HuH-7.5 (cell line): ENCODE measurements at places on chromosomes 7 and 10.
A peak's percentile ranks its signal among the peaks of the same experiment; 100 is the strongest.

GRCh38 chr7:95772771-95773581, 622 bp downstream of the DYNC1I1 start:
- peak; percentile 20 for DNase-seq

DNA sequence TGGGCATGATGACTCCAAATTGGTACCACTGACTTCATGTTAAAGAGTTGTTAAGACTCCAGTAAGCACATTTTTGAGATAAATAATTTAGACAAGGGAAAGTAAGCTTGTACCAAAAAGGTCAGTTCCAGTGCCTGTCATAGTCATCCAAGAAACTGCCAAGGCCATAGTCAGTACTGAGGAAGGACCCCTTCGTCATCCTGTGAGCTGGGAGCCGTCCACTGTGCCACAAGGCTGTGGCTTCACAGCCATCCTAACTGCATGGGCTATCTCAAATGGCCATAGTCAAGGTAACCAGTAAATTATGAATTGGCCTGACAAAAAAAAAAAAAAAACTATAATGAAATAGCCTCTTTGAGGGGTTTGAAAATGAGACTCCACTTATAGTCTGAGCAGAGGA, 207.2 kb downstream of the C7orf25 start:
- no peak for DNase-seq

DNA sequence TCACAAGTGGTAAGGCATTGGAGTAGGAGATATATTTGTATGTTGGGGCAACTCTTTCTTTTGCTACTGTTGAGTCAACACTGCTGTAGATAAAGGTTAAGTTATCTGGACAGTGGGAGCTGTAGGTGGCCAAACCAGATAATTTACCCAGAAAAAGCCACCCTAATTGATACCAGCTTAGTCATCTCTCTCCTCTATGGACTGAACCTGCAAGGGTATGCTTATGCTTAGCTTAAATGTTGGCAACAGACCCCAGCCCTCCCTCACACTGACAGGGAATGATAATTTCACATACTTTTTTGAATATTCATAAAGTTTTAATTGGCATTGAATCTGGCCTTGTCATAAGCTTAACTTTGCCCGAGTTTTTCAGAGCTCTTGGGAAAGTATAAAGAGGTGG, 66.3 kb downstream of the CREB5 start:
- no peak for DNase-seq

DNA sequence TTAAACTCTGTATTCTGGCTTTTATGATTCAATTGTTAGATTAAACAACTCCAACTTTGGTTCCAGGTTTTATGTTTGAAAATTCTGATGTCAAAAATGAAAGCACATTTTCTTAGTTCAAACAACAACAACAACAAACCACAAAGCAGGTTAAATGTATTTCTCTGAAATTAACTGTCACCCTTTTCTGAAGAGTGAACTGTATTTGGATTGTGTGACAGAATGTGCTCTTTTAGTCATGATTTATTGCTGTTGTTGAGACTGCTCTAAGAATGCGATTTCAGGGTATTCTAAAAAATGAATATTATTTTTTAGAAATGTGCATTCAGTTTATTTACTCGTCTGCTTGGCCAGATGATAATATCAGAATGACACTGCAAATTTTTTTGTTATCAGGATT, 144.1 kb downstream of the GNAI1 start:
- DNase-seq: no peak

- no peak for DNase-seq
These were observed 34.2 kb downstream of the PARD3 start for GRCh38 chr10:34780818-34781380.

- DNase-seq: no peak
These were observed 124.1 kb downstream of the PTPN20 start for GRCh38 chr10:47035171-47035818.

GRCh38 chr10:86825366-86825765, 68.9 kb downstream of the BMPR1A start:
- no peak for DNase-seq

DNA sequence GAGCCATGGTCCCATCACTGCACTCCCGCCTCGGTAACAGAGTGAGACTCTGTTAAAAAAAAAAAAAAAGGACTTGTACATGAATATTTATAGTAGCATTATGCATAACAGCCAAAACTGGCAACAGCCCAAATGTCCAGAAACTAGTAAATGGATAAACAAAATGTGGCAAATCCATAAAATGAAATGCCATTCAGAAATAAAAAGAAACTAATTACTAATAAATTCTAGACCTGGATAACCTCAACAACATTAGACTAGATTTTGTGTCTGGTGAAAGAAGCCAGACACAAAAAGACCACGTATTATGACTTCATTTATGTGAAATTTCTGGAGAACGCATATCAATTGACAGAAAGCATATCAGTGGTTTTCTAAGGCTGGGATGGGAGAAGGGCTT, 74.5 kb downstream of the HPSE2 start:
- DNase-seq: no peak

DNA sequence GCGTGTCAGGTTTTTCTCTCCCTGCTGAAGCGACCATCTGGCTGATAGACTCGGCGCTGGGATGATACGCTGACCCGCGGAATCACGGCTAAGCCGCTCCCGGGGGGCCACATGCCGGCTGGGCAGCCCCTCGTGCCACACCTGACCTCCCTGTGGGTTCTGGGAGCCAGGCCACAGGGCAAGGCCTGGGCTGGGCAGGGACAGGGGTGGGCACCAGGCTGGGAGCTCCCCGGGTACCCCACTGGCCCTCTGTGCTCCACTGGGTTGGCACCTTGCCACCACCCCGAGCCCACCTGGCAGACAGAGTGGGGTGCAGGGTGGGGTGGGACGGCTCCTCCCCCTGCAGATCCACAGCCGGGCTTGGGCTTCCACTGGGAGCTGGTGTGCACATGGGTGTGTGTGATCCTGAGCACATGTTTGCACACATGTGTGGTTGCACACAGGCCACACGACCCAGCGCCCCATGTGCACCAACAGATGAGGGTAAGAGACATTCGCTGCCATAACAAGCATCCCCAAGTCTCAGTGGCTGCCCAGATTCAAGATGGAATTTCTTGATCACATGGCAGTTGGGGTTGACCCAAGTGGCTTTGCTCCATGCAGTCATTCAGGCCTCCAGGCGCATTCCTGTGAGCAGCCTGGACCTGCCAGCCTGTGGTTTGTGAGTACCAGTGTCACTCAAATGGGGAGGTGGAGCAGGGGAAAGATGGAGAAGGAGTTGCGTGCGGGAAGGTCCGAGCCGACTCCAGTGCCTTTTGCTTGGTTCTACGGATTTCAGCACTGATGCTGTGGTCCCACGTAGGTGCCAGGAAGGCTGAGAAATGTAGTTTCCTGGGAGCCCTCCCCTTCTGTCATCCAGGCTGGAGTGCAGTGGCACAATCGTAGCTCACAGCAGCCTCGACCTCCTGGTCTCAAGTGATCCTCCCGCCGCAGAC, 79.7 kb downstream of the UNCX start:
- DNase-seq: no peak

DNA sequence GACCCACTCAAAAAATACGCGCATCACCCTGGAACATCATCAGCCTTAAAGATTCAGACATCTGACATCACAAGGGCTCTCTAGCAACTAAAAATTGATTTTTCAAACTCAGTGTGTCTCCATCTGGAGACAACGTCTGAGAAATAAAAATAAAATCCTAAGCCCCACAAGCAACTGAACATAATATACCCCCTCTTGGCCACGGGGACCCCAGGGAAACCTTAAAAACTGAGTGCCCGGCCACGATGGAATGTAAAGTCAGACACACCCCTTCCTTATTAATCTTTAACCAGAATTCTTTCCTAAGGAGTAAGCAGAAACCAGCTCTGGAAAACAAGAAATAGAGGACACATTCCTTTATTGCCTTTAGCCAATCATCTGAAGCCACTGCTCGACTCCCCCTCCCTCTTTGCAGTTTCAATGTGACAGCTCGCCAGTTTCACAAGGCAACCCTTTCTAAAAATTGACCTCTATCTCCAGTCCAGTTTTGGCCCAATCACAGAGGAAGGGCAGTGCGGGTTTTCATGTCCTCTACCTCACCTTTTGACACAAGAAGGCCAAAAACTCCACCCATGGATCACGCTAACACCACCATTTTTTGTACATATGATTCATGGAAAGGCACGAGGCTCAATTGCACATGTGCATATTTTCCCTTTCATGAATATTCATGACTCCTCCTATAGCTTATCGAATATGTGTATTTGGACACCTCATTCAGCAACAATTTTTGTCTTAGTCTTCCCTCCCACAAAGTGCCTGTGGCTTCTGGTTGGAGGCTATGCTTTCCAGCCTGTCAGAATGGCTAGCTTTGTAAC, 24.2 kb downstream of the IFIT3 start:
- peak; percentile 10 for DNase-seq

DNA sequence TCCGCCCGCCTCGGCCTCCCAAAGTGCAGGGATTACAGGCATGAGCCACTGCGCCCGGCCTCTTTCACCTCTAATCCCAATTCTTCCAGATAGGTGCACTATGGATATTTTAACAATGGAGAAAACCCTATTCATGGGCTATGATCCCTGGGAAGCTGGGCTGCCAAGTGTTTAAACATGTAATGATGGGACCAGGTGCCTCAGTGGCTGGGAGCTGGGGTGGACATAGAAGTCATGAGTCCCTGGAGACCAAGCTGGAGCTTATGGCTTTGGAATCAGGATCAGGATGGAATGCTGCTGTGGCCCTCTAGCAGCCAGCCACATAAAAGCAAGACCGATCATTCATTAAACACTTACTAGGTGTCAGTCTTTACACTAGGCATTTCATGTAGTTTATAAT, 41.8 kb upstream of the IGFBP3 start:
- no peak for DNase-seq

DNA sequence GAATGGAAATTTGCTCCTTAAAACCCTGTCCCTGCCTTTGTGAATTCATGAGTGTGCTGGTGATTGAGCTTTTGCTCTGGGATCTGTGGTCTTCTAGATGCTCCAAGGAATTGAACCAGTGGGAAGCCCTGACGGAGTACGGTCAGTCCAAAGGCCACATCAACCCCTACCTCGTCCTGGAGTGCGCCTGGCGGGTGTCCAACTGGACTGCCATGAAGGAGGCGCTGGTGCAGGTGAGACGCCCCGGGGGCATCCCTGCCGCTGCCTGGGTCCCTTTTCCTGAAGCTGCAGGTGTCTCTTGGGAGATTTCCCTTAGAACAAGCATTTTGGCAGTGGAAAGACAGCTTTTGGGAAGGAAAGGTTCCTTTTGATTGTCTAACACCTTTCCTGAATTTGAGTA, 100.3 kb downstream of the TRRAP start:
- DNase-seq: no peak

- no peak for DNase-seq
These were observed 735.5 kb upstream of the AUTS2 start for GRCh38 chr7:68862736-68863135.

- DNase-seq: no peak
These were observed 565.8 kb upstream of the ADARB2 start for GRCh38 chr10:2303169-2303568.

DNA sequence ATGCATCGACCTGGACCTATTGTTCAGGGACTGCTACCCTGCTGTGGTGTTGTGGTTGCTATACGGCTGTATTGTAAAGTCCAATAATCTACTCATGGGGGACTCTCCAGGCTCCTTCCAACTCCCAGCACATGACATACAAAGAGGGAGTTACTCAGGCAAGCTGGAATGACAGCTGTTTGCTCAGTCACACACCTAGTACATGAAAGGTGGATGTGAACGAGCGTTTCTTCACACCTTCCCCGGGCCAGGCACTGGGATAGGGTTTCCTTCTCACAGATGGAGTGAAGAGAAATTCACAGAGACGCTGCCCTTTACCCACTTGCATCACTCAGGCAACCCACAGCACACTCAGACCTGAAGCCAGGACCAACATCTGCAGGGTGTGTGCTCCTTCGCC, 215.7 kb downstream of the TNS3 start:
- DNase-seq: no peak

- no peak for DNase-seq
These were observed 9.4 kb downstream of the NOC3L start for GRCh38 chr10:94353336-94353735.

DNA sequence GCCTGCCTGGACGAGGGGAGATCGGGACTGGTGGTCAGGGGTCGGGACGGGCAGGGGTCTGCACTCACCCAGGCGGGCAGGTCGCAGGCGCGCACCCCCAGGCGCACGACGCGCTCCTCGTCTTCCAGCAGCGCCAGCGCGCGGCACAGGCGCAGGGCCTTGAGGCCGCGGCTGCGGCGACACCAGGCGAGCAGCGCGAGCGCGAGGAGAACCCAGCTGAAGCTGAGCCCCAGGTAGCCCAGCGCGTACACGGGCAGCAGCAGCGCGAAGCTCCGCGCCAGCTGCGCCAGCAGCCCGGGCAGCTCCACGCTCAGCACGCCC, 328 bp downstream of the ESYT2 start:
- DNase-seq: peak; percentile 48

DNA sequence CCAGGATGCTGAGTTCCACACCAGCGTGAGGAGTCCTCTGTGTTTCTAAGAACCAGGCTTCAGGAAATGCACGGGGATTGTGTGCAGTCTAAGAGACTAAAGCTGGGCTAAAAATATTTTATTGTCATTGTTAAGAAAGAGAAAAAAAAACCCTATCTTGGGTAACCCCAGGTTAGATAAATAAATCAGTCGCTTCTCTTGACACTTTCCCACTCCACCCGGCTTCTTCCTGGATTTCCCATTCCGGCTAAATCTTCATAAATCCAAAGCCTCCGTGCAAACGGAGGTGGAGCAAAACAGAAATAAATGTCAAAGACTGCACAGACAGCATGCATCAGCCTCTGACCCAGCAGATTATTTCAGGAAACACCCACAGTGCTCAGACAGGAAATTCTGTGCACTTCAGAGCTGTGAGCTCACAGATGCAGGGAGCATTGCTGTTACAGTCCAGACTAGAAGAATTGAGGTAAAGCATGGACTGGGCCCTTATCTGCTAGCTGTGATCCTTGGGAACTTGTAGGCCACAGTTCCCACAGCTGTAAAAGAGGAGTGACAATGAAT, 44.8 kb upstream of the GRID1 start:
- DNase-seq: no peak

DNA sequence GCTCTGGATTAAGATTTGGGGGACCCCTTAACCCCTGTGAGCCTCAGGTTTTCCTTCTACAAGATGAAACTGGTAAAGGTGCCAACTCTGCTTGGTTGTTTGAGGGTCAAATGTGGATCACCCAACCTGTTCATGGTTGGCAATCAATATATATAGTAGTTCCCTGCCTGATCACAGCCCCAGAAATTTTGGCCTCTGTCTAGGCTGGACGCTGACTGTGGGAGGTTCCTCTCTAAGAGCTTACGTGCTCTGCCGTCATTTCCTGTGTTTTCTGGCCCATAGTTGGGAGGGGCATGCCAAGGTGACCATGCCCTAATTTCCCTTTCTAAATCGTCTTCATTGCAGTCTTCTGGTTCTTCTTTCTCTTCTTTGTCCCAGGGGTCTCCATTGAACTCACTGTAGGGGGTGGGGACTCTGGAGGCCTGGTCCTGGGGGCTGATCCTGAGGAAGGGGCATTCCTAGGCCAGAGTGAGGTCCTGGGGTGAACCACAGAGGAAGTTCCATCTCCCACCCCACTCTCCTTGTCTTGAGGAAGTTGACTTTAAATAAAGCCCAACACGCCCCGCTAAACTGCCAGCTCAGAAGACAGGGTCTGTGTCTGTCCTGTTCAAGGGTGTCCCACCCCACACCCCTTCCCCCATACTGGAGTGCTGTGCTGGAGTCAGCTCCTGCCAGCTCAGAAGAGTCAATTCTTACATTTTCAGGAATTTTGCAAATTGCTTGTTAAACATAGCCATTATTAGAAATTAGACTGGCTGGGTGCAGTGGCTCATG, 98.9 kb upstream of the SDK1 start:
- DNase-seq: no peak

GRCh38 chr10:35532141-35532540, 73.0 kb upstream of the GJD4 start:
- no peak for DNase-seq
